ENCODE measurements at places on chromosomes 5 and 9.

- DNase-seq, result no peak
Observed at GRCh38 chr5:145776886-145777285, 58.3 kb downstream of the PRELID2 start.

DNA sequence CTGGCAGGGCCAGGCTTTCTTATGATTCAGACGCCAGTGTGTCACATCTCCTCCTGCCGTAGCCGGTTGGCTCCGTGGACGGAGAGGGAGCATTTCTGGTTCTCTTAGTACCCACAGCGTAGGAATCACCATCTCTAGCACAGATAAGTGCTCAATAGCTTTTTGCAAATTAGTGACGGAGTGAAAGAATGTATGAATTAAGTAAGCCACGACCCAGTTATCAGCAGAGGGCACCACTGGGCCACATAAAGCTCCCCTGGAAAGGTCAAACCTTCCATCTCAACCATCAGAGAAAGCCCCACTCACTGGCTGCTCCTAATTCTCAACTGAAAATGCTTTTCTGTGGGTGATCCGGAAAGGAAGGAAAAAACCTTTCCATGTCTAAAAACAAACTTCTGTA is 317.0 kb upstream of the ADCY2 start:
- DNase-seq, result no peak

GRCh38 chr5:159929176-159929575 is 12.9 kb downstream of the ADRA1B start:
- DNase-seq, result no peak

DNA sequence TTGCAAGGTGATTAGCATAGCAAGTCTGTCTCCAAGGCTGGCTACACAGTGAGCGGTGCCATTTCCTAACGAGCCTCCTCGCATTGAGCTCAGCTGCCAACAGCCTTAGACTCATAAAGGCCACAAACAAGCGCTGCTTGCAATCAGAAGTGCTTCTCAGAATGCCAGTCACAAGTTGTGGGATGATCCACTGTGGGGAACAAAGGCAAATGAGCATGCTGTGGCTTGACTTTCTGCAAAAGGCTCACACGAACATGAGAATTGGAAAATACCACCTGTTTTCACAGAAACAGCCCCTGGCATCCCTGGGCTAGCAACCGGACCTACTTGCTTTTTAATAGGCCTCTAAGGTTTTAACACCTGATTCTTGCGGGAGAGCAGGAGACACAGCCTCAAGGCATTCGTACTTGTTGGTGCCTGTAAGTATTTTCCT is 215.5 kb downstream of the FANCC start:
- no peak for DNase-seq

GRCh38 chr5:72654231-72654630 is 147.0 kb upstream of the ZNF366 start:
- no peak for DNase-seq
